ENCODE measurements at places on chromosomes 4 and X.

DNA sequence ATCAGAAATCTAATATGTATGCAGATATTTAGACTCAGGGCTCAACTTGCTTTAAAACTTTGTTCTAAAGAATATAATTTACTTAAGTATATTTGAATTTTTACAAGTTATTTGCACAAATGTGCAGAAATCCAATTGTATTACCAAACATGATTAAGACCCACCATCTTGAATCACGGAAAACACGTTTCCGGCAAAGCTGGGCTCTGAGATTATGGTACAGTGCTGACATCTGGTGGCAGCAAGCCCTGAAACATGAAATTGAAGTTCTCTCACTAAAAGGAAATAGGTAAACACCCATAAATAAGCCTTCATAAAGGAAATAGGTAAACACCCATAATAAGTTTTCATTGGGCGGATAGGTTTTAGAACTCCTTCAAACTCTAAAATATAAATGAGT, 98.3 kb upstream of the MAOA start:
- no peaks in the 10 kb centered on the region for H3K4me1 ChIP-seq
- DNase-seq = peak; percentile 20
- no peaks in the 10 kb centered on the region for H3K36me3 ChIP-seq
- H3K4me3 ChIP-seq = no peak overlapping the region
- H3K27me3 ChIP-seq = peaks cover 4% of the 10 kb centered on the region

GRCh38 chr4:68316193-68316969, 33.5 kb downstream of the YTHDC1 start:
- peaks cover 42% of the 10 kb centered on the region for H3K36me3 ChIP-seq
- no peak overlapping the region for H3K27ac ChIP-seq
- peaks cover 13% of the 10 kb centered on the region for H3K4me1 ChIP-seq
- H3K27me3 ChIP-seq = no peaks in the 10 kb centered on the region
- no peak for DNase-seq

GRCh38 chr4:22532117-22532516, 16.3 kb upstream of the ADGRA3 start:
- H3K4me1 ChIP-seq = no peaks in the 10 kb centered on the region
- no peak overlapping the region for H3K27ac ChIP-seq
- no peak for DNase-seq
- H3K27me3 ChIP-seq = no peaks in the 10 kb centered on the region
- no peaks in the 10 kb centered on the region for H3K36me3 ChIP-seq

- H3K4me1 ChIP-seq = no peaks in the 10 kb centered on the region
- H3K4me3 ChIP-seq = no peak overlapping the region
- no peak overlapping the region for H3K27ac ChIP-seq
- no peaks in the 10 kb centered on the region for H3K27me3 ChIP-seq
Observed at GRCh38 chrX:77431227-77431626, 16.0 kb upstream of the FGF16 start.

DNA sequence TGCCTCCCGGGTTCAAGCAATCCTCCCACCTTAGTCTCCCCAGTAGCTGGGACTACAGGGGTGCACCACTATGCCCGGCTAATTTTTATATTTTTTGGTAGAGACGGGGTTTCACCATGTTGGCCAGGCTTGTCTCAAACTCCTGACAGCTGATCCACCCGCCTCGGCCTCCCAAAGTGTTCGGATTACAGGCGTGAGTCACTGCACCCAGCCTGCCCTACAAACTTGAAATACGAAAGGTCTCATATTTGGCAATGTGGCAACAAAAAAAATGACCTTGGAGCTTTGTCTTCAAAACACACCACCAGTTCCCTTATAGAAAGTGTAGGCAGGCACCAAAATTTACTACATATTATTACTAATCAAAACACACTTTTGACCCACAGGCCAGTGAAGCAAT, 22.9 kb upstream of the PTCHD1 start:
- H3K27ac ChIP-seq = no peak overlapping the region
- H3K4me3 ChIP-seq = no peak overlapping the region
- H3K4me1 ChIP-seq = no peaks in the 10 kb centered on the region
- peaks cover 4% of the 10 kb centered on the region for H3K27me3 ChIP-seq
- no peak for DNase-seq

GRCh38 chr4:69787879-69788278, 27.5 kb upstream of the SULT1B1 start:
- H3K27ac ChIP-seq = no peak overlapping the region
- no peaks in the 10 kb centered on the region for H3K36me3 ChIP-seq
- H3K4me1 ChIP-seq = no peaks in the 10 kb centered on the region
- no peaks in the 10 kb centered on the region for H3K27me3 ChIP-seq

GRCh38 chr4:184792950-184793555, 32.7 kb downstream of the ACSL1 start:
- no peak for DNase-seq
- H3K27me3 ChIP-seq = no peaks in the 10 kb centered on the region
- H3K27ac ChIP-seq = peak overlapping the region; percentile 55
- peaks cover 47% of the 10 kb centered on the region for H3K4me1 ChIP-seq
